ENCODE measurements at places on chromosomes 2 and 18.

DNA sequence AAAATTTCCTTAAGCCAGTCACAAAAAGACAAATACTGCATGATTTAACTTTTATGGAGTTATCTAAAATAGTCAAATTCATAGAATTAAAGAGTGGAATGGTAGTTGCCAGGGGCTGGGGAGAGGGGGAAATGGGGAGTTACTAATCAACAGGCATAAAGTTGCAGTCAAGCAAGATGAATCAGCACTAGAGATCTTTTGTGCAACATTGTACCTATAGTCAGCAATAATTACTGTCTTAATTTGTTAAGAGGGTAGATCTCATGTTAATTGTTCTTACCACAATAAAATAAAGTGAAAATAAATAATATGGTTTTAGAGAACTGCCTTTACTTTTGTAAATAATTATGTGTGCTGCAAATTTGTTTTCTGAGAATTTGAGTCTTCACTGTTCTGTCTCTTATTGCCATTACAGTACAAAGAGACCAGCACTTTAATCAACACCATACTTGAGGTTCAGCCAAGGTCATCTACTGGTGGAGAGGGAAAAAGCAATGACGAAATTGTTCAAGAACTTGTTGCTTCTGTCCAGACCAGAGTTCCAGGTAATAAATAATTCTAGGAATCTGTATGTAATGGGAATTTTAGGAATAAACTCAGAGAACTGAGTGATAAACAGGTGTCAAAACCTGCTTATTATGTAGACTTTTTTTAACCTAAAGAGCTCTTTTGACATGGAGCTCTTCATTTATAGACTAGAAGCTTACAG lies 75.5 kb downstream of the TRABD2A start:
- no peak for DNase-seq

DNA sequence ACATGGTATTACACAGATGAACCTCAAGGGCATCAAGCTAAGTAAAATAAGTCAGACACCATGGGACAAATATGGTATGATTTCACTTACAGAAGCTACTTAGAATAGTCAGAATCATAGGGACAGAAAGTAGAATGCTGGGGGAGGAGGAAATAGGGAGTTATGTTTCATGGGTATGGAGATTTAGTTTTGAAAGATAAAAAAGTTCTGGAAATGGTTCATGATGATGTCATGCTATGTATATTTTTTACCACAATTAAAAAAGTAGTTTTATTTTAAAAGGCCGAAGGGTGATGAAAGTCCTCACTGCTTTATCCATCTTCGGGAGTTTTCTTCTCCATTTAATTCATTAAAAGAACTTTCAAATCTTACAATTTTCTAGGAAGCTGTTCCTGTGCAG lies 181.9 kb downstream of the CALCRL start:
- no peak for DNase-seq

- DNase-seq = no peak
These were observed 72.8 kb upstream of the YPEL5 start for GRCh38 chr2:30074023-30074422.

GRCh38 chr18:23545247-23545789 lies 41.0 kb downstream of the NPC1 start:
- DNase-seq = no peak

GRCh38 chr2:55419233-55419678 lies 400 bp downstream of the CCDC88A start:
- no peak for DNase-seq

GRCh38 chr2:232260075-232260474 lies 118.5 kb upstream of the ALPP start:
- no peak for DNase-seq

- no peak for DNase-seq
These were observed 318.0 kb downstream of the ZEB2 start for GRCh38 chr2:144201868-144202468.

DNA sequence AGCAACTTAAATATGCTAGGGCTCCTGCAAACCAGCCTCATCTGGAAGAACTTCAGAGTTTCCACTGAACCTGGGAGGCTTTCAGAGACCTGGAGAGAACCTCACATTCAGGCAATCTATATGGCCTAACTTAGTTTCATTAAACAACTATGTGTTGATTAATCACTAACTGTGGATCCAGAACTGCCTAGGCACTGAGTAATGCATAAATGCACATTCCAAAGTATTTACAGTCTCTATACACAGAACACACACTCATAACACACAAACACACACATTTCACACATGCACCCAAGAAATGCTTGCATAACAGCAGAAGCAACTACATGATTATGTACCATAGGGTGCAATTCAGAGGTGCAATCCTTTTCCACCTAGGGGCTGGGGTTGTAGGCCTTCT lies 552.8 kb downstream of the BCL11A start:
- no peak for DNase-seq

DNA sequence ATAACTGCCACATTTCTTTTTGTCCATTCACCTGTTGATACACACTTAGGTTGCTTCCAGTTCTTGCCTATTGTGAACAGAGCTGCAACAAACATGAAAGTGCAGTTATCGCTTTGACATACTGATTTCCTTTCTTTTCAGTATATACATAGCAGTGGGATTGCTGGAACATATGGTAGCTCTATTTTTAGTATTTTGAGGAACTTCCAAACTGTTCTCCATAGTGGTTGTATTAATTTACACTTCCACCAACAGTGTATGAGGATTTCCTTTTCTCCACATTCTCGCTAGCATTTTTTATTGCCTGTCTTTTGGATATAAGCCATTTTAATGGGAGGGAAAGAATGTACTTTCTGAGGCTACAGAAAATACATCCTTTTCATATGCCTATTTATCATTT lies 167.4 kb downstream of the GULP1 start:
- no peak for DNase-seq

DNA sequence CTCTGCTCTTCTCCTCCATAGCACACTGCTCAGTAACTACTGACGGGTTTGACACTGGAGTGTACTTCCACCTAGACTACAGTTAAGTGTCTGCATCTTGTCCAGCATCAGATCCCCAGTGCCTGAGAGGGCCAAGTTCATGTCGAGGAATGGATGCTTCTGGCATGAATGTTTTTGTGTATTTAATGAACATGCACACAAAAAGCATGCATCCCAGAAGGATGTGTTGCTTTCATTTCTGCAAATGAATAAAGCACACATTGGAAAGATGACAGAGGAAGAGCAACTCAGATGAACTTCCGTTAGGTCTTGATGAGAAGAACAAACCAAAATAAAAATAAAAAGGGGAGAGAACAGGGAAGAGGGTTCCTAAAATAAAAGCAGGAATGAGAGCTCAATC lies 27.9 kb downstream of the C2orf49 start:
- no peak for DNase-seq

DNA sequence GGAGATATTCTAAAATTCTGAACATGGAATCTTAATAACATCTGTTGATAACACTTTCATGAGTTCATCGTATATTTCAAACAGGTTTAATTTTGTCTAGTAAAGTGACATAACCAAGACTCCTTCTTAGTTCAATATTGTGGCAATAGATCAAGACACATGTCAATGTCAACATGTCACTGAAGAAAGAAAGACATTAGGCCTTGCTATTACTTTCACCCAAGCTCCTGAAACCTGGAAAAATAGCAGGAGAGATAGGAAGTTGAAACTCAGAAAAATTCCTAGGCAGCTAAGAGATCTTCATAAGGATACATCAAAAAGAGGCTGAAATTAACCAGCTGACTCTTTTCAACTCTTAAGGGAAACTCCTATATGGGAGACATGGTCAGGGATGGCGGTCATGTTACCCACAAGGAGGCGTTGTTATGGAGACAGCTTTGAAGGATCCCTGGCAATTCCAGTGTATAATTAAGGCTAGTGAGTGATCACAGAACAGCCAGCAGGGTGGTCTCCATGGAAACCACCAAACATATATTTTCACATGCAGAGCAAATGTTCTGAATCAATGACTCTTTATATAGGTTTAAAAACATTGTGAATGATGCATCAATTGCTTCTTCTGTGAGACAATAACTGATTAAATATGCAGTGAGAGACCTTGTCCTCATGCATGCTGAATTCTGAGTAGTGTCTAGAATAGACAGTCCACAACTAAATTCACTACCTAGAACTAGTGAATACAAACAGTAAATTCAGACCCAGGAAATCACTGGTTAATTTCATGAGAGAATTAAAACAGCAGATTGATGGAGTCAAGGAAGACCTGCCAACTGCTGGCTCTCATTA lies 115.3 kb upstream of the RIOK3 start:
- DNase-seq = no peak

DNA sequence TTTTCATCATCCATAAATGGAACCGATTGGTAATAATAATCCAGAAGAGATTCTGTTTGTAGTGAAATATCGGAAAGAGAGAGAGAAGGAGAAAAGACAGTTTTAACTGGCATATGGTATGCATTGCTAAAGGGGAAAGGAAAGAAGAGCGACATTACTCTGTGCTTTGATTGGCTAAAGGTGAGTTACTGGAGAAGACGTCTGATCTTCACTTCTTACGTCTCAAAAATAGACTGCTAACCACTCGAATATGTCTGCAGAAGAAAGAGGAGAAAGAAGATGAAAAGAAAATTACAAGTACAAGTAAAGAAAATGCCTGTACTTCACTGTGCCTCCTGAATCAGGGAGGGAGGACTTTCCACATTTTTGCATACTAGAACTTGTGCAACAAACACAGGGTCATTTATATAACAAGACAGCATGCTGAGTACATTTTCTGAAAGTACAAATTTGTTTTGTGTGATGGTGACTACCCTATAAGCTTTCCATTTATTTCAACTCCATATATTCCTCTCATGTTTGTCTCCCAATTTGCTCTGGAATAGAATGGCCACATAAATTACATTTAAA lies 787.2 kb downstream of the RNF144A start:
- DNase-seq = no peak

- DNase-seq = no peak
These were observed 24.5 kb downstream of the SIGLEC15 start for GRCh38 chr18:45850021-45850420.

- DNase-seq = no peak
These were observed 692.3 kb upstream of the PIK3C3 start for GRCh38 chr18:41262688-41263087.

- DNase-seq = no peak
These were observed 16.6 kb downstream of the KCNG2 start for GRCh38 chr18:79814373-79814772.

GRCh38 chr2:19540739-19541525 lies 182.5 kb upstream of the OSR1 start:
- DNase-seq = no peak

DNA sequence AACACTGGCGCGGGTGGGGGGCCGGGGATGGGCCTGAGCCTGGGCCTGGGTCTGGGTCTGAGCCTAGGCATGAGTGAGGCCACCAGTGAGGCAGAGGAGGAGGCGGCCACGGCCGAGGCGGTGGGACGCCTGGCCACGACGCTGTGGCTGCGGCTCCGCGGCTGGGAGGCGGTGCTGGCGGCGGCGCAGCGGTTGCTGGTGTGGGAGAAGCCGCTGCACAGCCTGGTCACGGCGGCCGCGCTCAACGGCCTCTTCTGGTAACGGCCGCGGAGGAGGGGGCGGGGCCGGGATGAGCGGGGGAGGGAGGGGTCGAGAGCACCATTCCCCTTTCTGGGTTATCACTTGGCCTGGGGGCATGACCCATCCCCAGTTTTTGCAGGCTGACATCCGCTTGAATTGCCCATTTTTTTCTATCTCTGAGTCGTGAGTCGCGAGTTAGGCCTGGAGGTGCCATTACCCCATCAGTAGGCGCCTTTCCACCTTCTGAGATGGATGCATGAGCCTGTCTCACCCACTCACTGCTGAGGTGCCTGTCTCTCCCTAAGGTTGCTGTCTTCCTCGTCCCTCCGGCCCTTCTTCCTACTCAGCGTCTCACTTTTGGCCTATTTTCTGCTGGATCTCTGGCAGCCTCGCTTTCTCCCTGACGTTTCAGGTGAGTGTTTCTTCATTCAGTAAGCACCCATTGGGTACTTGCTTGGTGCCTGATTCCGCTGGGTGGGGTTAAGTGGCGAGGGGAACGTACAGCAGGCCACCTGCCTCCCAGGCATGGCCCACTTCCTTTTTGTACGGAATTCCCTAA lies 501 bp downstream of the RETREG2 start:
- no peak for DNase-seq

GRCh38 chr2:158214431-158214830 lies 112.8 kb downstream of the UPP2 start:
- peak; percentile 70 for DNase-seq

- no peak for DNase-seq
These were observed 4.1 kb downstream of the RAPGEF4 start for GRCh38 chr2:172739661-172740266.

- DNase-seq = no peak
These were observed 71.3 kb upstream of the TCF7L1 start for GRCh38 chr2:85061896-85062295.

DNA sequence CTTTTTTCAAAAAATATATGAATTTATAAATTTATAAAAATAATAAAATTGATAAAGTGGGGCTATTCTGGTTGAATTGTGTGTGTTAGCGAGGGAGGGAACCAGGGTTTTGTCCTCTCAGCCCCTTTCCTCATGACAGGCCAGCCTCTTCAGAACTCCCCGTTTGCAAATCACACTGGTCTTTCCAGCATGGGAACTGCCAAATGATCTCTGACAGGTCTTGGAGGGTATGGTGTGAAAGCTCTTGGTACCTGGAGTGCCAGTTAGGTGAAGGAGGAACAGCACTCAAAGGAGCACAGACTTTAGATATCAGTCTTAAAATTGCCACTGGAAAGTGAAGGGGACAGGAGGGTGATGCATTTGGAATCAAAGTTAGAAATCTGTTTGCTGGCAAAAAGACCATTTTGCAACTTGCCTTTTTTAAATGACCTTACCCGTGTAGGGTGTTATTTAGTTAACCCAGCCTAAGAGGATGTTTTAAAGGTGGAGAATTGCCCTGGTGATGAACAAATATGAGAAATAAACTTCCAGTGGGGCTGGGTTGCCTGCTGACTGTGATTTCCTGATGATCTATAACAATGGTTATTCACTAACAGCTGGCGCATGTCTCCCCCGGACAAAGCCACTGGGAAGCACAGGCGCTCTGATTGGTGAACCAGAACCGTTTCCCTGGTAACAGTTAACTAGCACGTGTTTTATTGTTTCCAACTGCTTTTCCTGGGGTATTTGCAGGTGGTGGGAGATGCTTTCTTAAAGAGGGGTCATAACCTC lies 85.3 kb upstream of the EFEMP1 start:
- no peak for DNase-seq

DNA sequence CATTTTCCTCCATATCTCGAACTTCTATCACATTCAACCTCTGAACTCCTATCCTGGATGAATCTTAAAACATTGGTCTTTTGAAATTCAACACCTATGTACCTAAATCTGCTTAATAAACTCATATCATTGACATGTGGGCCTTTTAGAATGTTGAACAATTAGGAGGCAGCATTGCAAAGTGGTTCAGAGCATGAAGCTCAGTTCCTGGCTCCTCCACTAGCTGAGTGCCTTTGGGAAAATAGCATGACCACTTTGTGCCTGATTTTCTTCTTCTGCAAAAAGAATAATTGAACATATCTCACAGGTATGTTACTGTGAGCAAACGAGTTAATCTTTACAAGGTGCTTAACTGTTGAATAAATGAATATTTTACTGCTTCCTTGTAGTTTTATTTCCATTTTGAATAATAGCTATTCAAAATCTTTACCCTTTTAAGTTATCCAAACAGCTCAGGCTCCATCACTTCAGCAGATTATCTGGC lies 14.3 kb upstream of the ITPRID2 start:
- no peak for DNase-seq

GRCh38 chr2:23397478-23397877 lies 12.5 kb downstream of the KLHL29 start:
- no peak for DNase-seq

Measured in SIG-M5 (cell line).